ENCODE measurements at places on chromosomes 6 and 20. TPM values are rescaled to one million over a fixed set of nuclear protein-coding genes. Genes with fewer than 3 reads are reported as not detected.

The SYNE1 gene
- 13.5 TPM for polyA plus RNA-seq

The ADGRF1 gene
- 1.5 TPM for polyA plus RNA-seq

The RIPPLY2 gene
- 1.00 TPM for polyA plus RNA-seq

The HLA-DOB gene
- 5.0 TPM for polyA plus RNA-seq

The GPX5 gene
- polyA plus RNA-seq: not detected

The CALHM5 gene
- 0.10 TPM for polyA plus RNA-seq

The SNPH gene
- 4.2 TPM for polyA plus RNA-seq

The CHMP4B gene
- 117 TPM for polyA plus RNA-seq

The RRBP1 gene
- polyA plus RNA-seq: 74.6 TPM

The DDX43 gene
- polyA plus RNA-seq: 0.92 TPM

The ADISSP gene
- polyA plus RNA-seq: 14.4 TPM

The ACTL10 gene
- 2.9 TPM for polyA plus RNA-seq

The IP6K3 gene
- 1.3 TPM for polyA plus RNA-seq

The CST5 gene
- not detected for polyA plus RNA-seq

The ACSS1 gene
- polyA plus RNA-seq: 35.9 TPM

The KIF16B gene
- 8.6 TPM for polyA plus RNA-seq

The NOTCH4 gene
- 22.3 TPM for polyA plus RNA-seq

The FARS2 gene
- 10.1 TPM for polyA plus RNA-seq

The SYNJ2 gene
- 4.7 TPM for polyA plus RNA-seq

The FAM83B gene
- 0.92 TPM for polyA plus RNA-seq

The PRSS16 gene
- 23.7 TPM for polyA plus RNA-seq

The TMX4 gene
- polyA plus RNA-seq: 5.7 TPM

The SYCP2L gene
- 0.15 TPM for polyA plus RNA-seq

The ZSCAN23 gene
- not detected for polyA plus RNA-seq

The SPATS1 gene
- not detected for polyA plus RNA-seq

The PPP1R10 gene
- 17.7 TPM for polyA plus RNA-seq

The MTG2 gene
- 19.8 TPM for polyA plus RNA-seq

The CCN6 gene
- polyA plus RNA-seq: not detected

The MICB gene
- 0.76 TPM for polyA plus RNA-seq

The FAM217A gene
- 0.68 TPM for polyA plus RNA-seq

The GABRR1 gene
- polyA plus RNA-seq: not detected

The COL19A1 gene
- not detected for polyA plus RNA-seq

The NPEPL1 gene
- polyA plus RNA-seq: 27.8 TPM

The DCDC2 gene
- polyA plus RNA-seq: 0.48 TPM

The NKX2-2 gene
- 1.4 TPM for polyA plus RNA-seq

The HLA-B gene
- polyA plus RNA-seq: 830 TPM
